M059J (cell line): ENCODE measurements at places on chromosomes 7 and 10. TPM values are rescaled to one million over a fixed set of nuclear protein-coding genes. Genes with fewer than 3 reads are reported as not detected.

Gene CYP17A1
- not detected in 2 replicates for total RNA-seq

Gene TEX36
- total RNA-seq = 0.10 TPM in 1 of 2 replicates, not detected in the other

Gene TDRD1
- not detected in 2 replicates for total RNA-seq

Gene PRSS37
- total RNA-seq = not detected in 2 replicates

Gene ANK3
- 4.1 and 7.6 TPM in 2 replicates for total RNA-seq

Gene CACNA2D1
- total RNA-seq = 3.1 and 8.3 TPM in 2 replicates

Gene NPTX2
- not detected in 2 replicates for total RNA-seq

Gene APBB1IP
- 0.37 TPM in 1 of 2 replicates, not detected in the other for total RNA-seq

Gene ATRNL1
- total RNA-seq = 5.4 and 6.1 TPM in 2 replicates

Gene COL13A1
- total RNA-seq = 5.7 and 15.6 TPM in 2 replicates

Gene ACSM6
- not detected in 2 replicates for total RNA-seq

Gene INTS1
- total RNA-seq = 27.4 and 55.0 TPM in 2 replicates

Gene CCDC3
- total RNA-seq = 2.0 and 2.6 TPM in 2 replicates

Gene HOXA11
- total RNA-seq = 0.79 and 1.1 TPM in 2 replicates

Gene ZNF365
- total RNA-seq = 2.9 and 3.2 TPM in 2 replicates

Gene MYO1G
- total RNA-seq = not detected in 2 replicates

Gene OR9A2
- total RNA-seq = not detected in 2 replicates

Gene ABCA13
- 0.07 TPM in 1 of 2 replicates, not detected in the other for total RNA-seq

Gene SMKR1
- total RNA-seq = 0.37 and 0.89 TPM in 2 replicates

Gene H2BK1
- total RNA-seq = not detected in 2 replicates

Gene TMEM248
- 158 and 193 TPM in 2 replicates for total RNA-seq
